ENCODE measurements at places on chromosomes 16 and 17.

- DNase-seq: no peak
Measured at GRCh38 chr17:68512960-68513474, 787 bp downstream of the PRKAR1A start.

- no peak for DNase-seq
Measured at GRCh38 chr16:22055881-22056280, 36.5 kb upstream of the VWA3A start.

DNA sequence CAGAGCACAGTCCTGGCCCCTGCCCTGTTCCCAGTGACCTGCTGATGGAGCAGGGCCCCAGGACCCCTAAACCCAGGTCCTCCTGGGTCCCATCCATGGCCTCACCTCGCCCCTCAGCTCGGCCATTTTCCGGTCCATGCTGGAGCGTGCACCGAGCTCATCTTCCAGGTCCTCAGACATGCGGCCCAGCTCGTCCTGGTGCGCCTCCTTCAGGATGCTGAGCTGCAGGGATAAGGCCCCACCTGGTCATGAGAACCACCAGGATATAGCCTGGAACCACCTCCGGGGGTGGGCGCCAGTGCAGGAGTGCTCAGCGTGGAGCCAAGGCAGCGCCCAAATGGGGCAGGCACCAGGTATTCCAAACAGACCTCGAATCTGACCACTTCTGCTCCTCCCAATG, 17.9 kb downstream of the CCDC102A start:
- DNase-seq: no peak

- DNase-seq: no peak
Measured at GRCh38 chr16:75287708-75288107, 36.3 kb upstream of the BCAR1 start.

GRCh38 chr17:80743181-80743771, 198.6 kb downstream of the RPTOR start:
- DNase-seq: no peak

GRCh38 chr17:76843703-76844484, 24.3 kb upstream of the MGAT5B start:
- DNase-seq: no peak

DNA sequence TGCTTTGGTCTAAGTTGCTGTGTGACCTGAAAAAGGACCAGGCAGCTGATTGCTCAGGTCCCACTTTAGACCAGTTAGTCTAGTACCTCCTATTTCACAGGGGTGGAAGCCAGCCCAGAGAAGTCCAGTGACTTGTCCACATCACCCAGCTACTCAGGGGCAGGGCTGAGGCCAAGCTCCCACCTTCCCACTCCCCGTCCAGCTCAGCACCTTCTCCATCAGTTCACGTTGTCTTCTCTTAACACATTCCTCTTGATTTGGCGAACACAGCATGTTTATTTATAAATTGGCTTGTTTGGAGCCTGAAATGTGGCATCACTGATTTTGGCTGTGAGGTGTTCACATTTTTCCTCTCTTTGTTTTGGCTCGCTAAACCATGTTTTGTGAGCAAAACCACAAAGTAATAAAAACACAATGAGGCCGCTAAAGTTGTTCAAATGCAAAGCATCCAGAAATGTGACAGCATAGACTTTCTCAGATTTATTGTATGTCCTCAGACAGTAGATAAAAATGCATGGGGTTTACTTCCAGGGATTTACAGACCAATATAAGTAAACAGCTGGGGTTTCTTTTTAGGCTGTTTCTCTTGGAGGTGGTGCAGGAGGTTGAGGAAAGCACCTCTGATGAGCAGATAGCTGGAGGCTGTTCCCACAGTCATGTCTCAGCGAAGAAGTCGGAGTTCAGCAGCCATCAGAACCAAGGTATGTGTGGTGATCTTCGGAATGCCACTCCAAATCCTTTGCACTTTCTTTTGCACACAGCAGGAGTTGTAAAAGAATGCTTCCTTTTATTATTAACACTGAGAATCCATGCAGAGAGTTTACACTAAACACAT, 88.4 kb downstream of the PLXDC1 start:
- DNase-seq: no peak
